Epithelial cell of proximal tubule (primary cell): ENCODE measurements at places on chromosomes 3 and 15.

GRCh38 chr3:107680698-107681097 lies 157.9 kb downstream of the BBX start:
- no peak for DNase-seq

- no peak for DNase-seq
These were observed 597.6 kb downstream of the AGBL1 start for GRCh38 chr15:86677278-86677677.

DNA sequence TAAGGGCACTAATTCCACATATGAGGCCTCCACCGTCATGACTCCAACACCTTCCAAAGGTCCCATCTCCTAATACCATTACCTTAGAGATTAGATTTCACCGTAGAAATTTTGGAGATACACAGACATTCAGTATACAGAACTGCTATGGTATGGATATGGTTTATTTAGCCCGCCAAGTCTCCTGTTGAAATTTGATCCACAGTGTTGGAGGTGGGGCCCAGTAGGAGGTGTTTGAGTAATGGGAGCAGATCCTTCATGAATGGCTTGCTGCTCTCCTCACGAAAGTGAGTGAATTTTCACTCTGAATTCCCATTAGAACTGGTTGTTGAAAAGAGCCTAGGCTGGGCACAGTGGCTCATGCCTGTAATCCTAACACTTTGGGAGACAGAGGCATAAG lies 7.4 kb downstream of the MKRN3 start:
- no peak for DNase-seq

GRCh38 chr15:77550301-77551251 lies 82.1 kb downstream of the LINGO1 start:
- no peak for DNase-seq

- DNase-seq = no peak
These were observed 74.0 kb downstream of the LRRFIP2 start for GRCh38 chr3:37100411-37100810.

DNA sequence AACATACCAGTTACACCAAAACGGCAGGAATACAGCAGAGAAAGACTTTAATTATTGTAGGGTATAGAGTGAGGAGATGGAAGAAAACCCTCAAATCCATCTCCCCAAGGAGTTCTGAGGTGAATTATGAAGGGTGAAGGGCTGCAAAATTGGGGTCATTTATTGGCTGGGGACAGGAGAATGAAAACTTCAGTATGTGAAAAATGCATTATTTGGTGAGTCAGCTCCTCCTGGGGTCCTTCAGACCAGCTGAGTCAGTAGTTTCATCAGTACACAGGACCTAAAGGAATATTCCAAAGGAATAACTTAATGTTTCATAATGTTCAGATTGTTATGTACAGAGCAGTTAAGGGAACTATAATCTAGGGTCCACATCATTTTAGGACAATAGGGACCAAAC lies 566.0 kb downstream of the GBE1 start:
- DNase-seq = no peak

DNA sequence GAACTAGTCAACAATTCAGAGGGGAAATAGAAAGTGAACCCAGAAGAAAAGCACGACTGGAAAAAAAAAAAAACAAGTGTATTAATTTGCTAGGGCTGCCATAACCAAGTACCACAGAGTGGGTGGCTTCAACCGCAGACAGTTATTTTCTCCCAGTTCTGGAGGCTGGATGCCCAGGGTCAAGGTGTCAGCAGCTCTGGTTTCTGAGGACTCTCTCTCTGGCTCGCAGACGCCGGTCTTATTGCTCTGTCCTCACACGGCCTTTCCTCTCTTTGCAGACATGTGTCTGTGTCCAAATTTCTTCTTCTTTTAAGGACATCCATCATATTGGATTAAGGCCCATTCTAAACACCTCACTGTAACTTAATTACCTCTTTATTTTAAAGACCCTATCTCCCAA lies 291.8 kb downstream of the XXYLT1 start:
- no peak for DNase-seq

DNA sequence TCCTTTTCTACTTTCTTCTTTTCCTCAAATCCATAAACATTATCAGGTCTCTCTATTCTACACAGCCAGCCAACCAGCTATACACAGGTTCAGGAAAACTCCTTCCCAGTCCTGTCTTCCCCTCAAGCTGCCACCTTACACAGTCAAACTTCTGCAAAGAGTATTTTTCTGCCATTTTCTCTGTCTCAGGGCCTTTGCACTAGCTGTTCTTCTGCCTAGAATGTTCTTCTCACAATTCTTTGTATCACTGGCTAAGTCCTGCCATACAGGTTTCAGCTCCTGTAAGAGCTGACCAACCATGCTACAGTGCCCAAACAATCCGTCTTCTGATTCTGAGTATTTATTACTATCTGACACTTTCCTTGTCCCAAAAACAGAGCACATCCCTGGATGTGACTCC lies 278.3 kb upstream of the ICE2 start:
- DNase-seq = no peak

DNA sequence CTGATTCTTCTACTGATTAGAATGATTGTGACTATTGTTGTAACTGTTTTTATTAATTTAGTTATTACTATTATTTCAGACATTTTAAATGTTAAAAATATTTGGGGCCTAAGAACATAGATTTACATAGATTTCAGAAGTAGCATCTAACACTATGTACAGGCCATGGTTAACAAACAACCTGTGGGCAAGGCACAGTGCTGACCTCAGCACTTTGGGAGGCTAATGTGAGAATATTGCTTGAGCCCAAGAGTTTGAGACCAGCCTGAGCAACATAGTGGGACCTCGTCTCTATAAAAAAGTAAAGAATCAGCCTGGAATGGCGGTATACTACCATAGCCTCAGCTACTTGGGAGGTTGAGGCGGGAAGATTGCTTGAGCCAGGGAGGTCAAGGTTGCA lies 69.1 kb upstream of the CNTN4 start:
- DNase-seq = no peak

DNA sequence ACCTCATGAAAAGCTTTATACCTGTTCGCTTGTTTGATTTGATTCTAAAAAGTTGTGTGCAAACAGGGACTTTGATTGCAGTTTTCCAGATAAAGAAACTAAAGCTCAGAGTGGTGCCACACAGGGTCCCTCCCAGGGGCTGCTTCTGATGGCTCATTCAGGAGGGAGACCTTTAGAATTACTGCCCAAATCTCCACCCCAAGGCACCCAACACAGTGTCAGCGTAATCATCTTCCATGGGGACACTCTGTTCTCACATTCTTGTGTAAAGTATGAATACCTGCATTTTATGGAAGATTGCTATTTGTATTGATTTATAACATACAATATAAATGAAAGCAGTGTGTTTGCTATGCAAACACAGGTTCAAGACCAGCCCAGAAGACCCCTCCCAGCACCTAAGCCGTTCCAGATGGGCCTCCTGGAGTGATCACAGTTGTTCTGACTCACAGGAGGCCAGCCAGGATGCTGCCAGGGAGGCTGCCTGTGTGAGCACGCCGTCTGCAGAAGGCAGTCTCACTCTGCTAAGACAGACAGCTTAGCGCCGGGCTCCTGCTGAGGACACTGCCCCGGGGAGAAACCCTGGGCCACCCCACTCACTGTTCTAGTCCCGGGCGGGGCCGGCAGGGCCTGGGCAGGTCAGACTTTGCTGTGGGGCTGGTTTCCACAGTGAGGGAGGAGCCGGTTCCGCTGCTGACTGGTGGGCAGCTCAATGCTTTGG lies 185.6 kb downstream of the FAM43A start:
- no peak for DNase-seq

DNA sequence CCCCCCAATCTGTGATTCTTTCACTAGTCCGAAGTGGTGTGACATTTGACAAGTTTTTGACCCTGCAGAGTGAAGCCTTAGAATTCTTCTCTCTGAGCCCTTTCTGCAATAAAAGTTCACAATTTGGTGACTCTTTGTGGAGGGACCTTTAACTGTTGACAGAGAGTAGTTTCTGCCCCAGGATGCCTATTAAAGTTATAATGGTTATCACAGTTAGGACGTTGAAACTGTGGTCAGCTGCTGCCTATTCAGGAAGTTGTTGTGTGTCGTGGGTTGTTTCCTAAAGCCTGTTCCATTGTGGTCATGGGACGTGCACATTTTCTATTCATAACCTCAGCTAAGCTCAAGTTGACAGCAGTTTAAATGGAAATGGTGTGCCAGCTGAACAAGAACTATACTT lies 274.5 kb downstream of the NEK10 start:
- DNase-seq = no peak

DNA sequence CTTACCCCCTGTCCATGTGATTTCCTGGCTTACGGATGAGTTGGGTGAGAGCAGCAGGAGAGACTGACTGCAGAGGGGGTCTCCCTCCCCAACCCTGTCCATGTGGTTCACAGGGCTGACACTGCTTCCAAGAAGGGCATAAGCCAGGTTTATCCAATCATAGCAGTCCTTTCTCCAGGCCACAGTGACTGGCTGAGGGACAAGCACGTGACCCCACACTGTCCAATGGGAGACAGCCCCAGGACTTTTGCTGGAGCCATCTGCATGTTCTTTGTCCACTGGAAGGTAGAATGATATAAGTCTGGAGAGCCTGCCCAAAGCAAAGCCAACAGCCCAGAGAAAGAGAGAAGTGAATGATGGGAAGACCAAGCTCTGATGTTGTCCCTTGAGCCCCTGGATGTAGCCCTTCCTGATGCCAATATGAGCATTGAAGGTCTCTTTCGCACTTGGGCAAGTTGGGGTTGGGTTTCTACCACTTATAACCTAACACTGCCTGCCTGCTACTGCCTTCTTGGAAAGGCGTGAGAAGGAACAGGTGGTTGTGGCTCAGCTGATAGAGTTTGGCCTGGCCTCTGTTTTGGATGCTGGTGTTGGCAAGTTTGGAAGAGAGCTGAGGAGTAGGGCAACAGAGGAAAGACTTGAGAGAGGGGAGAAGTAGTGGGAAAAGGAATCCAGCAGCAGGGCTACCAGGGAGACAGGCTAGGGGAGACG lies 41.3 kb upstream of the GRIP2 start:
- DNase-seq = no peak

DNA sequence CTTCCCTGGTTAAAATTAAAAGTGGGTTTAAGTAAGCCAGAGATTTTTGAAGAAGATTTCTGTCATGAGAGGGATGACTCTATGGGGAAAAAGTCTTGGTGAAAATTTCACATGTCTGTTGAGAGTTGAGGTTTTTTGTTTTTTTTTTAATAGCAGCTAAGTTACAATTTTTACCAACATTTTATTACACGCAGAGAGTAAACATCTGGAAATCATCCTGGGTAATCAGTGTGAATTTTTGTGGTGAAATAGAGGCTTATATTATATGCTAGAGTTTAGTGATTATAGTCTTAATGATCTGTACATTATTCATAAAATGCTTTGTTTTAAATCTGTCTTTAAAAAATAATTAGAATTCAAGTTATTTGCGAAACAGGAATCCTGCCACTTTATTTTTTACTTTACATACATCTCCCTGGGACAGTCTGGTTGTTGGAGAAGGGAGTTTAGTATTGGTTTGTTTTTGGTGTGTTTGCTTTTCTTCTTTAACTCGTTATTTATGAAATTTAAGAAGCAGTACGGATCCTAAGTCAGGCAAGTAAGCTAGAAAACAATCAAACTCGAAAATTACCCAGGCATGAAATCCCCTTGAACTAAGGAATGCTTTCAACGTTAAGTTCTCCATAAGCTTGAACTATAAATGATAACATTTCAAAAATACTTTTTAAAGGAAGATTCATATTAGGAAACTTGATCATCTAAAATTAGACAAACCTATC lies 143.4 kb upstream of the TSC22D2 start:
- DNase-seq = no peak

- no peak for DNase-seq
These were observed 6.1 kb upstream of the TP63 start for GRCh38 chr3:189625071-189625470.

DNA sequence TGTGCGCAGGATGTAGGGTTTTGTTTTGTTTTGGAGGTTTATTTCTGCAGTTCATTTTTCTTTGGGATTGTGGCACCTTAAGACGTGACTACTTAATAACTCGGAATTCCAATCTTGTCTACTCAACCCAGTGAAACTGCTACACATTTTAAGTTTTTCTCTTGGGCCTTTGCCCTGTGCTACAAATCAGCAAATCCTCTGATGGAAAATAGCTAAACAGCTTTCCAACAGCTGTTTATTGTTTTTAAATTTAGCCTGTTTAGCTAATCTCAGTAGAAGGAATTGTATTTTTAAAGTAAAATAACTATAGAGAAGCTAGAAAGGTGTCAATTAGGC lies 48.4 kb downstream of the OPA1 start:
- no peak for DNase-seq

GRCh38 chr3:5239602-5240001 lies 52.1 kb downstream of the EDEM1 start:
- DNase-seq = peak; percentile 68

GRCh38 chr15:50911001-50911400 lies 2.5 kb downstream of the AP4E1 start:
- DNase-seq = no peak

GRCh38 chr3:57544181-57545125 lies at the start of gene DNAH12:
Gene DNAH12, minus strand, starts transcription at chr3:57544344. Its CDS starts 1,474 bp downstream, at chr3:57542870.
- no peak for DNase-seq

- DNase-seq = peak; percentile 32
These were observed 75.0 kb downstream of the STARD9 start for GRCh38 chr15:42650208-42651066.

- no peak for DNase-seq
These were observed 109.1 kb downstream of the BDH1 start for GRCh38 chr3:197446700-197447056.

DNA sequence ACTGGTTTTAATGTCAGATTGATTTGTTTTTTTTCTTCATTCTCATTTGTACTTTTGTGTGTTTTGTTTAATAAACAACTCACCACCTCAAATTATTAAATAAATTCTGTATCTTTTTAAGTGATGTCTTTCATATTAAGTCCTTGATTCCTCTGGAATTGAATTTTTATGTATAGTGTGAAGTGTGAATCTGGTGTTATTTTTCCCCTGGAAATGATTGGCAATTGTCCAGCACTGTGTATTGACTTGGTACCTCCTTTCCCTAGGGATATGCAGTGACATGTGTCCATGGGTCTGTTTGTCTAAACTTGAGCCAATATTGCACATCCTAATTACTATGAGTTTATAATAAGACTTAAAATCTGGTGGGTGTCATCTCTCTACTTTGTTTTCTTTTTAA lies 2.1 kb downstream of the RNU5B-1 start:
- DNase-seq = no peak
